Hematopoietic multipotent progenitor cell treated with erythropoietin and hydrocortisone succinate and interleukin-3 and kit ligand, for 15 days (in vitro differentiated cells): ENCODE measurements at places on chromosomes 1 and 21.

GRCh38 chr21:33374080-33374449 lies 29.1 kb upstream of the IFNGR2 start:
- no peak for DNase-seq

- DNase-seq: no peak
Measured at GRCh38 chr1:100835866-100836842, 58.5 kb downstream of the EXTL2 start.

- no peak for DNase-seq
Measured at GRCh38 chr21:30233228-30234020, 17.5 kb upstream of the CLDN8 start.

DNA sequence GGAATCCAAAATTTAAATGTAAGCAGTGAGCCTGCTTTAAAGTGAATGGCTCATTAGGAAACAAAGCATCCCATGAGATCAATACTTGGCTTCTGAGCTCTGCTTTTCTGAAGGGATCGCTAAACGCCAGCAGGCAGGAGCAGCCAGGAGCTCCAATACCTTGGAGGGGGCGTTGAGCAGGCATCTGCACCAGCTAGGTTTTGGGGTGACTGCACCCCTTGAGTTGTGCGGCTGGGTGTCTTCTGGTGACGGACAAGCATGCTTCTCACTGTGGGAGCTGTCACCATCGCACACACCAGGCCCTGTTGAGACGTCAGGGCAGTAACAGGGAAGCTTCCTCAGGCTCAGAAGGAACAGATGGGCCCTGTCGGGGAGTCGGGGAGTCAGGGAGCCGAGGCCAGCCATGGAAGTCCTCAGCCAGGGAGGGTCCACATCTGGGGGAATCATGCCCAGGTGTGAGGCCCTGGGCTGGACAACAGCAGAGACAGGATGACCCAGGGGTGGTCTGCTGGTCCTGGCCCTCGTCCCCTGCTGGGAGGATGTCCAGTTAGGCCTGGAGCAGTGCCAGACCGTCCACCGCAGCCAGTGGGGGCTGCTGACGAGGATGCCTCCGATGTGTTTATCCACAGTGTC lies 57.9 kb upstream of the ADARB1 start:
- no peak for DNase-seq

DNA sequence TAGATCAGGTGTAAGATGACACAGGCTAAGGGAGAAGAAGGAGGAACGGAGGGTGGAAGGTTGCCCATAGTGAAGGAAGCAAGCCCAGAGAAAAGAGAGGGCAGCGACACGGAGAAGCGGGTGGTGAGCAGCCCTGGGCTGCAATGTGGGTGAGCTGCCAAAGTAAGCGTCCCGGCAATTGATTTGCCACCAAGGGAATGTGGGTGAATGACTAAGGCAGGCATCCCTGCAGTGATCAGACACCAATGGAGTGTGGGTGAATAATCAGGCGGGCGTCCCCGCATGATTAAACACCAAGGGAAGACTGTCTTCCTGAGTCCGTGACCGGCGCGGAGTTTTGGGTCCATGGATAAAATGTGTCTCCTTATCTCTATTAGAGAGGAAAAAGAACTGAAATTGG lies 79.6 kb downstream of the UCHL5 start:
- DNase-seq: no peak

DNA sequence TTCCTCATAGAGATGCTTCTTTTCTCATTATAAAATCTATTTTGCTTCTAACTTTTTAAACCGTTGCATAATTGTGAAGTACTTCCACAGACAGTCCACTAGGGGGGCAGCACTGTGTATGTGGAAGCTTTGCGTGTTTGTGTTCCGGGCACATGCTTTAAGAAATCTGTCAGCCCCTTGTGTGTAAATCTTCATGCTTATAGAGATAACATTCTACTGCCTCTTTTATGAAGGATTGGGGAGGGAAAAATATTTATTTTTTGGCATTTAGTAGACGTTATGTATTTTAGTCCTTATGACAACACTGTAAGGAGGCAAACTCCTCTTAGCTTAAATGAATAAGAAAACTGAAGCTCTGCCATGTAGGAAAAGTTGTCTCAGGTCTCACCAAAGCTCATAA lies 157.3 kb upstream of the PTGFR start:
- DNase-seq: no peak

DNA sequence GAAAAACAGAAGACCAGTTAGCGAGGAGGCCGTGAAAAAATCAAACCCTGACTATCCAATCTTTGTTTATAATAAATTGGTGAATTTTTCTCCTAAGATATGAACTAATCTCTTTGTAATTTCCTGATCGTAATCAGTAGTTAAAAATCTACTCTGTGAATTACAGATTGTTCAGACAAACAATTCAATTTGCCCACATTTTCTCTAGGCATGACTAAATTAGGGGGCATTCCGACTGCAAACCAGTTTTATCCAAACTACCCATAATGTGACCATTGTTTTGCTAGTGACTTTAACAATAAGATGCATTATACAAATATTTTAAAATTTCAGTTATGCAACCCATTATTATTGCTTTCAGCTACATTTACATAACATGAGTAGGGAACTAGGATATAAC lies 546.9 kb upstream of the ADAMTS5 start:
- no peak for DNase-seq

DNA sequence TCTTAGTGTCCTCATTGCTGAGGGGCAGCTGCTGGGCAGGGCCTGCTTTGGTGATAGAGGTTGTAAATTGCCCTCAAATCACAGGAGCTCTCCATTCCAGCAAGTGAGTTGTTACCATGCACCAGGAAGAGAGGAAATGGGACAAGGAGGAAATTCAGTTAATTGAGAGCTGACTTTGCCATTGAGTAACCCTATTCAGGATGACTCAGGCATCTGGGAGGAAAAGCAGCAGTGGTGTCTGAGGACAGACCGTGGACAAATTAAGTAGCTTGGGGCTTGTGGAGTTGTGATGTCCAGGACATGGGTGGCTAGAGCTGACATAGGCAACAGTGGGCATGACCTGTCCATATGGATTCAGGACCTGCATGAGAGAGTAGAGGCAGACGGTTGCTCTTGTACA lies 5.9 kb downstream of the ARHGEF10L start:
- no peak for DNase-seq

GRCh38 chr1:158177700-158178450 lies 2.8 kb upstream of the CD1D start:
- peak; percentile 82 for DNase-seq

DNA sequence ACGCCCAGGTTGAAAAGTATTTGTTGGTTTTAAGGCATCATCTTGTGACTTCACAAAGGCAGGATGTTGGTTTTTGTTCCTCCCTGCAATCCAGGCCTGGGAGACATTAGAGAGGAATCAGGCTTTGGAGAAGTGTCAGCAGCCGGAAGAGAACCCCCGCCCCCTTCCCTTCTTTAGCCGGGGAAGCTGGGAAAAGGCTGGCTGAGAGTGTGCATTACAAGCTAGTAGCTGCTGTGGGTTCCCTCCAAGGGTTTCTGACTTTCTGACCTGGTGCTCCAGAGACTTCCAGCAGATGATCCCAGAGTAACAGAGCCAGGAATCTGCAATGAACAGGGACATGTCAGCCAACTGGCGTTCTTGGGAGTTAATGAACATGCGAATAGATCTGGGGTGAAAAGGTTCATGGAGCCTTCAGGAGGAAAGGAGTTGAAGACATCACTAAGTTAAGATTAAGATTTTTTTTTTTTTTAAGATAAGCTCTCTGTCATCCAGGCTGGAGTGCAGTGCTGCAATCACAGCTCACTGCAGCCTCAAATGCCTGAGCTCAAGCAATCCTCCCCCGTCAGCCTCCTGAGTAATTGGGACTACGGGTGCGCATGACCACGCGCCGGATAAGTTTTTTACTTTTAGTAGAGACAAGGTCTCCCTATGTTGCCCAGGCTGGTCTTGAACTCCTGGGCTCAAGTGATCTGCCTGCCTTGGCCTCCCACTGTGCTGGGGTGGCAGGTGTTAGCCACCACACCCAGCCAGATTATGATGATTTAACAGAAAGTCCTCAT lies 7.5 kb downstream of the DISP3 start:
- no peak for DNase-seq

GRCh38 chr1:198929961-198930599 lies 291.2 kb downstream of the PTPRC start:
- no peak for DNase-seq

DNA sequence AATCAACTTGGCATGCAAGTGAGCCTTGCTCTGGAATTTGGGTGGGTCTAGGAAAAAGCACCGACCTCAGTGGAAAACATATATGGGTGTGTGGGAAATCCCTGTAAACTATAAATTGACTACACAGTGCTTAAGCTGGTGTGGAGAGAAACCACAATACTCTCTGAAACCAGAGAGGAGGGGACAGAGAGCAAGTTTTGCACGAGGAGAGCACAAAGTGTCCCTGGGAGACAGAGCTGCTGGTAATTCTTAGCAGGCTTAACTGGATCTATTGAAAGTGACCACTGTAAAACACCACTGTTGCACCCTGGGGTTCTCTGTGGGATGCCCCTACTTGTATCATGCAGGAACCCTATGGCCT lies 12.8 kb downstream of the KCNJ15 start:
- no peak for DNase-seq

DNA sequence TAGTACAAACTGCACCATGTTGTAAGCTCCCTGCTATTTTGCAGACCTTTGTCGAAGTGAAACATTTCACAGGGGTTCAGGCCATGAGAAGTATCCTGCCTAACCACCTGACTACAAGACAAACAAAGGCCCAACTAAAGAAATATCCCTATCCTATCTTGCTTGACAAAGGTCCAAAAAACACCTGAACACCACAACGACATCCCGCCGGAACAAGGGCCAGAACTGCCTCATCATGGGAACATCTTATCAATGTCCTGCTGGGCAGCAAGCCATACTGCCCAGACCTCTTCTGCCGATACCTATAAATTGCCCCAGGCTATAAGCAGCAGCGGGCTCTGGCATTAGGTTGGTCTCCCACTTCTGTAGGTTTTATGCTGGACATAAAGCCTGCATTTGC lies 12.3 kb downstream of the MYSM1 start:
- DNase-seq: no peak

DNA sequence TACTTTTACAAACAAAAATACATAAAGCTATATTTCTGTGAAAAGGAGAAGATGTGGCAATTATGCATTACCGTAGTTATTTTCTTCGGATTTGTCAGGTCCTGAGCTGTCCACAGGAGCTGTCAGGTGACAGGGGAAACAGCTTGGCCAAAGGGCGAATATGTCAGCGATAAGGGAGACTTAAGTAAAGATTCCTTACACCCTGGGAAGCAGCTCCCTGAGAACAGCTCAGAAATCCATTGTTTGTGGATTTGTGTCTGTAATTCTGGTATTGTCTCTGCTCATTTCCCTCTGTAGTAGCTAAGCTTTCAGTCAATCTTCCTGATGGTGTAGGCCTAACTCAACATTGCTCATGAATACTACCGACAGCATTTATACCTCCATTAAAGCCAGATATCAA lies 7.1 kb upstream of the CD34 start:
- DNase-seq: no peak

- no peak for DNase-seq
Measured at GRCh38 chr21:27680181-27680580, 713.3 kb upstream of the ADAMTS5 start.

- no peak for DNase-seq
Measured at GRCh38 chr1:18891426-18891780, 11.0 kb downstream of the ALDH4A1 start.

DNA sequence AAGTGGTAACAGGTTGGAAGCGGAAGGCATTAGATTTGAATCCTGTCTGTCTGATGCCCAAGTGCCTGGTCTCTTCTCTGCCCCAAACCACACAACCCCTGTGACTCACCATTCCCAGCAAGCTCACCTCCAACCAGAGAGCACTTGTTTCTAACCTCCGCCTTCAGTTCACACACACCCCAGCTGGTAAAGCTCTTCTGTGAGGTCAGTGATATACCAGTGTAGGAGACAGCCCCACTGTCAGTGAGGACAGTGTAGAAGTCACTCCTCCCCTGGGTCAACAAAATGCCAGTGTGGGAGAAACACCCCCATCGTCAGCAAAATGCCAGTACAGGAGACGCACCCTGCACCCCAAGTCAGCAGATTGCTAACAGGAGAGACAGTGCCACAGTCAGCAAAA lies 2.6 kb downstream of the RIMS3 start:
- no peak for DNase-seq

DNA sequence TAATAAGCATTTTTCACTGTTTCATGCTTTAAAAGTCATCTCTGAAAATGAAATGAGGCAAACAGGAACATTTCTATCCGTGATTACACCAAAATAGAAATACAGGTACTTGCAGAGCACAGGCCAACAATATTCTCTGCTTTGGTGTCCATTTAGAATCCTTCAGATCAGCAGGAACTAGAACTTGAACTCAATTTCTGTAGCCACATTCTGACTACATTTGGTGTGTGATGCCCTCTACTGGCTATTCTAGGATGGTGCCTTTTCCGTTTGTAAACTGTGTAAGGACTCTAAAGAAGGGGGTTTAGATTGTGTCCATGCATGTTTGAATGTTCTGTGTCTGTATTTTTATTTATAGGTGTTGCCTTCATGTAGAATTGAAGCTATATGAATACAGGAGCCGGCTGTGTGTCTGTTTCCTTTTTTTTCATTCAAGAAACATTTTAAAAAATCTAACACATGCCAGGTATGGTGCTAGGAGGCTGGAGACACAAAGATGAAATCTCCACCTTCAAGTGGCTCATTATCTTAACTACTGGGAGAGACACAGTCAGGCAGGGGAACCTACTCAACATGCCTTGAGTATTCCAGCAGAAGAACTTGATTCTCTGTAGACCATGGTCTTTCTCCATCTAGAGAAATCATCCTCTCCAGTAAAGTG lies 7.6 kb upstream of the ZNF326 start:
- peak; percentile 82 for DNase-seq

DNA sequence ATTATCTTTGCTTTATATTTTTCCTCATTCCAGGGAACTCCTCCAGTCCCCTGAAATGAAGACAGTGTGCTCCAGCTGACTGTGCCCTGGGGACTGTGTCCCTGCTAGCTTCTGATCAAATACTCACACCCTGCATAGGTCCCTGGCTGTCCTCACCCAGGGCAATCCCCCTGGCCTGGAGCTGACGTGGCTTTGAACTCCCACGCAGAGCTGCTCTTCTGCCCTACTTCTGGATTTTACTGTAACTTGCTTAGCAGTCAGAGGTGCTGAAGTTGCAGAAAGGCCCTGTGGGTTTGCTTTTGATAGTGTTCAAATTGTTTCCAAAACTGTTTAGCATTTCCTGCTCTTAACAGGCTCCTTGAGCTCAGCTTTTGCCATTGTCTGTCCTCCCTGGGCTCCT lies 186.5 kb downstream of the FASLG start:
- no peak for DNase-seq

- no peak for DNase-seq
Measured at GRCh38 chr21:42793774-42794173, 85.6 kb downstream of the WDR4 start.

GRCh38 chr1:174519844-174520243 lies 72.1 kb downstream of the GPR52 start:
- DNase-seq: no peak

GRCh38 chr21:35521293-35521692 lies 472.2 kb upstream of the RUNX1 start:
- no peak for DNase-seq

GRCh38 chr1:213276236-213276635 lies 225.2 kb downstream of the RPS6KC1 start:
- no peak for DNase-seq

GRCh38 chr21:25970254-25970930 lies 200.2 kb downstream of the APP start:
- no peak for DNase-seq
